ENCODE measurements at places on chromosomes 12 and 14.

DNA sequence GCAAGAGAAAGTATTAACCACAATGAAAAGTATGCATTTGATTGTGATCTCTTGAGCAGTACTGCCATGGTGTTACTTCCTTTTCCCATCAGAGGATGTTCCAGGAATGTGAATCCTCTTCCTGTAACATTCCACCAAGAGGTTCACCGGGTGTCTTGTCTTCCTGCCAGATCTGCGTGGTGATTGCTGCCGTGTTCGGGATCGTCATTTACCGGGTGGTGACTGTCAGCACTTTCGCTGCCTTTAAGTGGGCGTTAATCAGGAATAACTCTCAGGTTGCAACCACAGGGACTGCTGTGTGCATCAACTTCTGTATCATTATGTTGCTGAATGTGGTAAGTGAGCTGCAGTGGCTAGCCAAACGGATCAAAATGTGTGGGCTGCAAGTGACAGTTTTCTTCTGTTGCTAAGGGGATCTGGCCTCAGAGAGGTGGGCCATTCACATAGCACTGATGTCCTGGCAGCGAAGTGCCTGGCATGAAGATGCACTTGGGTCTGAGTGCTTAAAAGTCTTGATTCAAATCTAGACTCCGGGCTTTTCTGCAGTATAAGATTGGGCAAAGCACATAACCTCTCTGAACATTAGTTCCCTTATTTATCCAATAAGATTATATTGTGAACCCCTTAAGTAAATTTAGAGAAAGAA is 123.4 kb downstream of the SLC5A8 start:
- no peak for DNase-seq

GRCh38 chr14:75361751-75362433 is 65.9 kb upstream of the JDP2 start:
- DNase-seq = no peak

- DNase-seq = no peak
Observed at GRCh38 chr14:76117789-76118484, 33.8 kb upstream of the GPATCH2L start.

GRCh38 chr12:82757059-82757458 is 70.4 kb downstream of the TMTC2 start:
- DNase-seq = no peak

- DNase-seq = no peak
Observed at GRCh38 chr12:120763250-120763649, 37.6 kb downstream of the ACADS start.

- no peak for DNase-seq
Observed at GRCh38 chr12:131830335-131830913, 2.2 kb downstream of the MMP17 start.

- DNase-seq = no peak
Observed at GRCh38 chr12:28568118-28568517, 377.9 kb downstream of the CCDC91 start.

DNA sequence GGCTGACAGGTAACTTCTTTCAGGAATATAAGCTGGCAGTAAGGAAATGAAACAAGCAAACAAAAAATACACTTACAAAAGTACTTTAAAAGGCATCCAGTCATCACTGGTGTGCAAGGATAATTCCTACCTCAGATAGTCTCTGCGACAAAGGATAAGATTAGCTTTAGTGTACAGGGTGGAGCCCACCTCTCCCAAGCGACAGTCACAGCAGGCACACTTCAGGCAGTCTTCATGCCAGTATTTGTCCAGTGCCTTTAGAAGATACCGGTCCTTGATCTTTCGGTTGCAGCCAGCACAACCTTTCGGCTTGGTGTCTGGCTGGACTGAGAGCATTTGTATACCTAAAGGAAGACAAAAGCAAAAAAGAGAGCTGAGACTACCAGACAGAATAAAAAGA is 5.4 kb downstream of the LMO3 start:
- DNase-seq = no peak

DNA sequence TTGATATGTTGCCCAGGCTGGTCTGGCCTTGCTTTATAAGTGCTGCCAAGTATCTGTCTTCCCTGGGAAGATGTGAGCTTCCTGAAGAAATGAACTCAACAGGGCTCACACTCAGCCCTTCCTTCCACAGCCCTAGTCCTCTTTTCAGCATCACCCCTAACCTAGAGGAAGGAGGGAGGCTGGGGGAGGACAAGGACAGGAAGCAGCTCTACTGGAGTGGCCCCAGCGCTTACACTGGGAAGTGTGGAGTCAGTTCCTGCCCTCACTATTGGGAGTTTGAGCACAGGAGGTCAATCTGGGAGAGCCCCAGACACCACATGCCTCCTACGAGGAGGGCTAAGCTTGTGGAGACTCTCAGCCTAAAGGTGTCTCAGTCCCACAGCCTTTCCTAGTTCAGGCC is 16.8 kb downstream of the GALNT6 start:
- DNase-seq = no peak

- DNase-seq = no peak
Observed at GRCh38 chr12:85856966-85857365, 17.1 kb upstream of the NTS start.

DNA sequence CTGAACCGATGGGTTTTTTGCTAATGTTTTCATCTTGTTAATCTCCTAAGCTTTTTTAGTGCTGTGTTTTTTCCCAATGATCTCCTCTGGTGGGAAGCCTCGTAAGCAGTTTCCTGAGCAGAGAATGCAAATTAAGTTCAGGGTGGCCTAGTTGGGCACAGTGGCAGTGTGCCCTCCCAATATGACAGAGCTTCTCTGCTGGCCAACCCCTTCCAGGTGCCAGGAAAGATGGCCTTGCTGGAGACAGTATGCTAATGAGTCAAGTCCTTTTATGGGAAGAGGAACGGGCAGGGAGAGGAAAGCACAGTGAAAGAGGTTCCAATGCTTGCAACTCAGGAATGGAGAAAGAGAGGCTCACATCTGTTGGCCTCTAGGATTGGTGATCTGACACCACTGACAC is 115.8 kb downstream of the GCH1 start:
- no peak for DNase-seq

DNA sequence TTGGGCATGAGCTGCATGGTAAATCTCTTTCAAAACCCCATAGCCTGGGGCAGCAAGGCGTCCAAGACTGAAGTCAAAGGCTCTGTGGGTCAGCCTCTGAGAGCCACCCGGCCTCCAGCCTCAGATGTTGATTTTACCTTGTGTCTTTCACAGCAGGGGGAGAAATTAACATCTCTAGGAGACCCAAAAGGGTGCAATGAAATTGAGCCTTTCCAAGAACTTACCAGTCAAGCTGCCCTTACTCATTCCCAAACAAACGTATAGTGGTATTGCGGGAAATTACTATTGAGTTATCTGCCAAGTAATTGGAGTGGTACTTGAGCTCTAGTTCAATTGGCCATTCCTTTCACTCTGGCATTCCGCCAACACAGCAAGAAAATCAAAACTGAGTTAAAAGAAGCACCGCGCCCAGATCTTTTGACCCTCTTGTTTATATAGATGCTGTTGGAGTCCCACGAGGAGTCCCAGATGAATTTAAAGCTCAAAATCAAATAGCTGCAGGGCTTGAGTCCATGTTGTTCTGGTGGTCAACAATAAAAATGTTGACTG is 380.7 kb upstream of the SYT1 start:
- DNase-seq = no peak

Measured in activated CD8-positive, alpha-beta memory T cell treated with anti-CD3 and anti-CD28 coated beads for 4 hours (primary cell).